ENCODE measurements at places on chromosomes 5 and 9. TPM values are rescaled to one million over a fixed set of nuclear protein-coding genes. Genes with fewer than 3 reads are reported as not detected.
A peak's percentile ranks its signal among the peaks of the same experiment; 100 is the strongest.

DNA sequence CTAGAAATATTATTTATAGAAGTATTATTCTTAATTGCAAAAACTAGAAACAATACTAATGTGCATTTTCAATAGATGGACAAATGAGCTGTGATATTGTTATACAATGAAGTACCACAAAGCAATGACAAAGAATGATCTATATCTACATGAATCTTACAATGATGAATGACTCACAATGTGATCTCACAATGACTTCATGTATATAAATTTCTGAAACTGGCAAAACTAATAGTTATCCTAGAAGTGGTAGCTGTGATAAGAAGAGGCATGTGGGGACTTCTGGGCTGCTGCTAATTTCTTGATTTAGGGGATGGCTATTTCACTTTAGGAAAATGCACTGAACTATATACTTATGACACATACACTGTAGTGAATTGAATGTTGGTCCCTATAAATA, 396.0 kb upstream of the ZNF608 start:
- no peak for DNase-seq

- DNase-seq: no peak
Observed at GRCh38 chr9:68738358-68738757, 33.3 kb downstream of the PIP5K1B start.

DNA sequence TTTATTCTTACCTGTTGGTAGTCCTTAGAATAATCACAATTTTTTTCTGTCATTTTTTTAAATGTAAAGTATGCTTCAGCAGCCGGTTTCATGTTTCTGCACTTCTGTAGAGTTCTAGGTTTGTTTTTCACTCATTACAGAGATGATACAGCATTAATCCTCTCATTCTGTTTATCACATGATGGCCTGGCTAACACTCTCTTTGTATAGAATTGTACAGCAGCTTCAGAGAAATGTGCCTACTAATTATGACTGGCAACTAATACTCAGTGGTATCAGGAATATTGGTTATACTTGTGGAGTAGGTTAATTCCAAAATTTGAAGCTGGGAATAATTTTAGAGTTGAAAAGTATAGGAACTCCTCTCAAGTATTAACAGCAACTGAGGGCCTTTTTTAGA, 192.9 kb upstream of the OTULINL start:
- no peak for DNase-seq

GRCh38 chr9:130306823-130307666, 41.5 kb downstream of the HMCN2 start:
- DNase-seq: no peak

- DNase-seq: no peak
Observed at GRCh38 chr5:161446655-161447054, 99.9 kb downstream of the GABRB2 start.

DNA sequence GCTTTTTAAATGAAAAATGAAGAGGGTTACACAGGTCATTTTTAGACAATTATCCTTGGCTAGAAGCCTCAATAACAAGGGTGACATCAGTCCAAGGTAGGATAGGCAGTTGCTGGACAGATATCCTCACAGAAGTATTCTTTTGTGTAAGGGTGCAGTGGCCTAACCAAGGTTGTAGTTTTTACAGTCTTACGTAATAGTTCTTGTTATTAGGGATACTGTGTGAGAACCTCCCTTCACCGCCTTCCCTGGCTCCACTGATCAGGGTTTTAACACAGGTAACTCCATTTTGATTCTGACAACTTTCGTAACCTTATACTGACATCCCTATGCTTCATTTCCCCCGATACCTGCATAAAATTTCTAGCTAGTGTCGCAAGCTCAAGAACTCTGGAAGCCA, 8.7 kb upstream of the CAPSL start:
- no peak for DNase-seq

DNA sequence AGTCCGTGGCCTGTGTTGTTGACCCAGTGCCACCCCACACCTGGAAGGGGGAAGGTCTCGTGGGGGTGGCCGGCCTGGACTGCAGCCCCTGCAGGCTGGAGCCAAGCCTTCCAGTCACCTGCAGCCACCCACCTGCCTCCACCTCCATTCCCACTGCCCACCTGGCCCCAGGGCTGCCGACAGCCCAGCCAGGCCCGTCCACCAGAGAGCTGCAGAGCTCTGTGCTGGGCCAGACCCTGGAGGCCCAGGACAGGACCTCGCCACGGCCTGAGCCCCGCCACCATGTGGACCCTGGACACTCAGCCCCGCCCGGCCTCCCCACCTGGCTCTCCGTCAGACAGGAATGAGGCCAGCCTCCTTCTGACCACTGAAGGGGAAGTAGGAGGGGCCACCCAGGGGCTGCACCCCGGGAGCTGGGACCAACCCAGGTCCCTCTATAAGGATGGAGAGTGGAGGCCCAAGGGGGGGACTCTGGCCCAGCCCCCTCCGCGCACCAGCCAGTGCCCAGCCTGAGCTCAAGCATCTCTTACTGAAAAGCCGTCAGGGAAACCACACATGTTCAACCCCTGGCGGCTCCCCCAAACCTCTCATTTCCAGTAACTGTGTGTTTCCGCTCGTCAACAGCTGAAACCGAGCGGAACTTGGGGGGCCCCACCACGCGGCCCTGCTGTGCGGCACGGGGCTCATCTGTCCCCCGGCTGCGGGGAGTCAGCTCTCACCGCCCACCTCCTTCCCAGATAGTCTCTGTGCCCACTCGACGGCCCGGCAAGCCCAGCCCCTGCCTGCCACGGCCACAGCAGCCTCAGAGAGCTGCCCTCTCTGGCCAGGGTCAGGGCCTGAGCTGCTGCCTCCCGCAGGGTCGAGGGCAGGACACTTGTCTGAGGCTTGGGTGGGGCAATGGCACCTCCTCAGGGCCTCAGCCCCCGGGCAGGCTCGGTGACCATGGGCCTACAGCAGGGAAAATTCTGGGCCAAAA, 12.8 kb downstream of the NOTCH1 start:
- no peak for DNase-seq

DNA sequence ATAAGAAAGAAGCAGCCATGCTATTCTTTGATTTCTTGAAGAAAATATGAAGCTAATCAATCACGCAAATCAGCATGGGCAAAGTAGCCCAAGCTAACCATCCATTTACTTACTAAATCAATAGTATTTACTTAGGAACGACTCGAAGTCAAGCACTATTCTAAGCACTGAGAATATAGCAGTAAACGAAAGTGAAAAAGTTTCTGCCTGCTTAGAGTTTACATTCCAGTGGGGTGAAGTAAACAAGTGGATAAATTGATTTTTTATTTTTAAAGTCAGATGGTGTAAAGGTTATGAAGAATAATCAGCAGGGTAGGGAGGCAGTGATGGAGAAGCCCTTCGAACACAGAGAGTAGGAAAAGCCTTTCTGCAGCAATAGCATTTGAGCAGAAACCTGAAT, 5.5 kb downstream of the TSTD2 start:
- no peak for DNase-seq

DNA sequence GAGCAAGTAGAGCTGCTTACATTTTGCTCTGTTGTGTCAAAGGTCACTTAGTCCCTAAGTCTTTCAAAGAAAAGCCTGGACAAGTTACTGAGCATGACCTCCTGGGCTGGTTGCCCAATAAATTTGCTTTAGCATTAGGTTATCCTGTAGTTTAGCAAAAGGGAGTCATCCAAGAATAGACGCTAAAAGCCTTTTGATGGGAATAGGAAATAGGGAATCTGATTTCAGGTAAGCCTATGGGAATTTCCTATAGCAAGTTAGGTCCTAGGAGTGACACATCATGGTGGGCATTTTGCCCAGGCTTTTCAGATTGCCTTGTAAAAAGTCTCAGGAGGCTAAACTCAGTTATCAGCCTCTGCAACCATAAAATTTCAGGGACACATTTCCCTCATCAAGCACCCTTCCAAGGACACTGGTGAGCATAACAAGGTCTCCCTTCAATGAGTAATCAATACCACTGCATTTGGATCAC, 67.6 kb upstream of the RANBP3L start:
- peak; percentile 19 for DNase-seq

DNA sequence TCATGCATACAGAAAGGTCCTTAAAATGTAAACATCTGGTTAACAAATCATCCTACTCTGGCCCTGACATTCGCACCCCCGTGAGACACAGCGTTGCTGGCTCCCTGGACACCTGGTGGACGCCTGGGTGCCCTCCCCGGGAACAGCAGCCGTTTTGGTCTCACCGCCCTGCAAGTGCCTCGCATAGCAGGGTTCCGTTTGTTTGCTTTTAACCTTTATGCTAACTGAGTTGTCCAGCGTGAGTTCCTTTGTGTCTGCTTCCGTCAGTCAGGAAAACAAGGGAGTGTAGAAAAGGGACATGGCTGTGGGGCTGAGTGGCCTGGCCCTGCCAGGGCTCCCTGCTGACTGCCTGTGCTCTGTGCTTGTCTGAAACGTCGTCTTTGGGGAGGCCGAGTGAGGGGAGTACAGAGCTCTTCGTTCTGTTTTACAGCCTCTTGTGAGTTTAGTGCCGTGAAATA, 91.8 kb upstream of the CACNA1B start:
- no peak for DNase-seq

- DNase-seq: no peak
Observed at GRCh38 chr9:113361304-113362018, 12.1 kb downstream of the BSPRY start.

DNA sequence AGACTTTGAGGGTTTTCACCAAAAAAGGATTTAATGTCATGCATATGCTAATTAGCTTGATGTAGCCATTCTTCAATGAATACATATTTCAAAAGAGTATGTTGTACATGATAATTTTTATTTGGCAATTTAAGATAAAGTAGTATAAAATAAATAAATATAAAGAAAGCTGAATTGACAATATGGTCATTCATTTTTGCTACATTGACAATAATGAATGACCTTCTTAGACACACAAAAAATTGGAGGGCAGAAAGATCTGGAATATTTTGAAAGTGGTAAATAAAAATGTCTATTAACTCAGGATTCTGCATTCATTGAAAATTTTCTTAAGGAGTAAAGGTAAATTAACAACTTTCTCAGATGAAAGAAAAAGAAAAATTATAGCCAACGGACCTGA, 324.8 kb upstream of the FTMT start:
- DNase-seq: no peak

DNA sequence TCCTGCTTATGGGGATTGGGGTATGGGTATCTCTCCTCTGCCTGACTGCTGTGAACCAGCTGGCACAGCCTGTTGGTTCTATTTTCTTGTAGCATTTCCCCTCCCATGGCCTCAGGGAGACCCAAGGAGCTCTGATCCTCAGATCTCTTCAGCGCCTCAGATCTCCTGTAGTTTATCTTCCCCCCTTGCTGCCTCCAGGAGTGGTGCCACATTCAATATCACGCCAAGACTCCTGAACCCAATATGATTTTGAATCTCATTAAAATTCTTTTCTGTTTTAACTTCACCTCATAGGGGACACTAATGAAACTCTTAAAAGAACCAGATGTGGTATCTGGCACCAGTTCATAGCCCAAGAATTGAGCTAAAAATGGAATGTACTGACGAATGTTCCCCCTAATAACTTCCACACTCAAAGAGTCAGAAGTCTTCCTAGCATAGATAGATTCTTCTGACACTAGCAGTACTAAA, 59.6 kb upstream of the LIFR start:
- no peak for DNase-seq

DNA sequence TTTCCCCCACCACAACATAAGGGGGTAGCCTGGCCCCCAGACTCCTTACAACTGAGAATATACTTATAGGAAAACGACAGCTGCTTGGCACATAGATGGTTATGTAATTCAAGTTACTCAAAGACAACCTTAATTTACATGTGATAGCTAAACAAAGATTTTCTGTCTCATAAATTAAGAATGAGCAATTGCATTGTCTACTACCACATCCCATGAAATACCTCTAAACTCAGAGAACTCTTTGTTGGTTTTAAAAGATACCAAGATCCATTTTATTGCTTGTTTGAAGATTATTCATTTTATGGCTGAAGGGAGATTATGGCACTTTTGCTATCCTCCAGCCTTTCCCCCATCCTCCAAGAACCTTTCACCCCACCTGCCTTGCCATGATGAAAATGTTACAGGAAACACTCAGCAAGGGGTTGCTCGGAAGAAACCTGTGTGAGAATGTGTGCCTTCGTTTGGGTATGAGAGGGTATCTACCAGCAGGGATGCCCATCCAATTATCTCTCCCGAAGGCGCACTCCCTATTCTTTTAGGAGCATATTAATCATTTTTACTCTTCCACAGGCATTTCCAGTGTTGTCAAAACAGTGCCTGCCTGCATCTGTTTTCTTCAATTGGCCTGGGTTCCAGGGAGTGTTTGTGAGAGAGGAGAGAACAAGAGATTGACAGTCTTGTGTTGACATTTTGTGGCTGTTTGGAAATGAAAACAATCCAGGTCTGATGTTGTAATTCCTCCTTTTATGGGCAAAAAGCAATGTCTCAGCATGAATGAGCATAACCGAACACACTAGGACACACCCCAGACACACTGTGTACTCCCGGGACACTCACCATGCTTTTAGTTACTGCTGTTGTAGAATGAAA, 208.0 kb upstream of the ANKRD55 start:
- no peak for DNase-seq

DNA sequence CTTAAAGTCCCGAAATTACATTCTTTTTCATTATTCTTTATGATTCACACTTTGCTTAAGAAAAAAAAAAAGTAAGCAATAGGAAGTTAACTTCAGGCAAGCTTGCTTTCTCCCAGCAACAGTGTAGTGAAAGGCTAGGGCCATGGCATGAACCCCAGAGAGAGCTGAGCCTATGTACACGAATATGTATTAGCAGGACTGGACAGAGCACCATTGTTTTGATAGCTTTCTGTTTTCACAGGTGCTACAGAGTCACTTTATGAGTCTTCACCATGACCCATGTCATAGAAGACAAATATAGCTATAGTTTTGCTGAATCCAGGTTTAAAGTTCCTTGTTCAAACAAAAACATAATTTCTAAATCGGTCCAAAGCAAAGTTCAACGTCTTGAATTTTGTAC, 199.2 kb downstream of the ADAMTSL1 start:
- no peak for DNase-seq

- DNase-seq: no peak
Observed at GRCh38 chr5:163841-164240, 27.5 kb upstream of the LRRC14B start.

SUSD1 gene
- 2.6 TPM for polyA plus RNA-seq

ZNF366 gene
- 0.46 TPM for polyA plus RNA-seq

CARTPT gene
- 0.82 TPM for polyA plus RNA-seq

RORB gene
- polyA plus RNA-seq: 0.38 TPM

CSF2 gene
- polyA plus RNA-seq: not detected

CD180 gene
- 0.05 TPM for polyA plus RNA-seq

SLC4A9 gene
- 1.0 TPM for polyA plus RNA-seq

IGFBPL1 gene
- polyA plus RNA-seq: 2.2 TPM

CD72 gene
- 7.7 TPM for polyA plus RNA-seq

PRRX2 gene
- polyA plus RNA-seq: 1.9 TPM

C5orf58 gene
- not detected for polyA plus RNA-seq

PITX1 gene
- 0.15 TPM for polyA plus RNA-seq
